Stimulated activated CD4-positive, alpha-beta T cell treated with anti-CD3 and anti-CD28 coated beads, Interleukin-4, amount 100 ng/mL, for 48 hours (primary cell): ENCODE measurements at places on chromosomes 12 and 14.

GRCh38 chr14:50657753-50658152 is 10.4 kb downstream of the SAV1 start:
- no peak for DNase-seq

DNA sequence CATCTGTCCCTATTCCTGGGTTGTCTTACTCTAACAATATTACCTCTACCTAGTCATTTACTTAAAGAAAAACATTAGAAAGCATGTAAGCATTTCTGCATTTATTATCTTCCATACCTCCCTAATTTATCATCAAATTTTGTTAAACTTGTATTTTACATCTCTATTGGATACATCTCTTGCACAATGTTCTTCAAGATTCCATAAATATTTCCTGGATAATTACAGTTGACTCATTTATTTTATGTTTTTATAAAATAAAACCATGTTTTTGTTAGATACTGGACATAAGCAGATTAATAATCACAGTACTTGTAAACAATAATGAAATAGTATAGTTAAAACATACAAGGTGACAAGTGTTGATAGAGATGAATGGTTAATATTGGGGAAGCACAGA is 209.0 kb downstream of the TMTC3 start:
- DNase-seq = no peak

DNA sequence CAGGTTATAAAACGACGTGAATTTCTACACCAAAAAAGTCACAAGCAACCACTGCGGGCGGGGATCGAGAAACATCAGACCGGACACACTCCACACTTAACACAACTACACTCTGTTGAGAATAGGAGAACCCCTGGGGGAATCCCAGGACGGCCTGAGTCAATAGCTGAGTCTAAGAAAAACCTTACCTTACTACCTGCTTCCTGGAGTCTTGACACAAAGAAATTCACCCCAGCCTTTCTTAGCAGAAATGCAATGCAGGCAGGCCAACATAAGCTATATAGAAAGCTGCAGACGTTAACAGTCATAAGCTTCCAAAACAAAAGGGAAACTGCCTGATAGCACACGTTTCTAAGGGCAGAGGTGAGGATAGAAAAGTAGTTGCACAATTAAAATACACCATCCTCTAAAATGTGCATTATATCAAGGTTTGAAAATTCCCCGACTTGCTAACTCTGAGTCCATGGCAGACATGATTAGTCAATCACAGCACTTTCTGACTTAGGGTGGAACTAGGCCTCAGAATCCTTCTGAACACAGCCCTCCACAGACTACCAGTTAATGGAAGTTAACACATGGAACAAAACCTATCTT is 68.0 kb downstream of the CCDC88C start:
- DNase-seq = peak; percentile 33

GRCh38 chr12:118345355-118345754 is 27.4 kb downstream of the TAOK3 start:
- DNase-seq = no peak

DNA sequence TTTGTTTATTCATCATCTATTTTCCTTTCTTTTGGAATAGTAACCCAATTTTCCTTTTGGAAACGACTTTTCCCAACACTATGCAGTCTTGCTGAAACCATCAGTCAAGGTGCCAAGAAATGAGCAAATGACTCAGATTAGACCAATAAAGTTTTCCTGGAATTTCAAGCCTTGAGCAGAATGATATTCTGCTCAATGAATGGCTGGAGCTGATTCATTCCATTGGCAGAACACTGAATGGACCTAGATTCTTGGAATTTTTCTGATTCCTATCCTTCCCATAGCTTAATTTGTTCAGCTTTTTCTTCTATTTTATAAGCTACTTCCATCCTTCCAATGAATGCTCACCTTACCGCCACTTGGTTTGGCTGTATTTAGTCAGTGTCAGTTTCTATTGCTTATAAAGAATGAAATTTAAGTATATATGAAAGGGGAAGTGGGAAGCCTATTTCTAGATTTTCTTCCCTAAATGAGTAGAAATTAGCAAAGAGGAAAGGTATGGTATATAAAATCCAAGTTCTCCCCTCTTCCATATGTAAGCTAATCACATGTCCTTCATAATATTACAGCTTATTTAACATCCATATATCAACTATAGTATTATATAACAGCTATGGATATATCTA is 89.0 kb downstream of the C14orf39 start:
- DNase-seq = no peak

GRCh38 chr14:80266930-80267329 is 55.6 kb upstream of the DIO2 start:
- DNase-seq = no peak

GRCh38 chr14:75487155-75487671 is 35.1 kb upstream of the BATF start:
- no peak for DNase-seq

DNA sequence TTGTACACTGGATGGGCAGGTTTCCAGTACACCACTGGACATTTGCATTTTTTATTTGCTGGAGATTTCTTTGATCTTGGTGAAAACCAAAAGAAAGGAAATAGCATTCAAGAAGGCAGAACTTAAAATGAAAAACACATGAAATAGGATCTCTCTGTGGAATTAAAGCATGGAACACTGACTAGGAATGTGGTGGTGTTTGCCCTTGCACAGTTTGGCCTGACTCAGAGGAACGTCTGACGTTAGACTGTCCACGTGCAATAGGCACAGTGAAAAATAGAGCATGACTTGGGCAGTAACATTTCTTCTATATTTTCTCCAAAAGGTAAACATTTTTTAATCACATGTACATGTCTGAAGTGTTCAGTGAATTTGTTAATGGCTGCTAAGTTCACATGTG is 474.1 kb upstream of the PRICKLE1 start:
- no peak for DNase-seq

DNA sequence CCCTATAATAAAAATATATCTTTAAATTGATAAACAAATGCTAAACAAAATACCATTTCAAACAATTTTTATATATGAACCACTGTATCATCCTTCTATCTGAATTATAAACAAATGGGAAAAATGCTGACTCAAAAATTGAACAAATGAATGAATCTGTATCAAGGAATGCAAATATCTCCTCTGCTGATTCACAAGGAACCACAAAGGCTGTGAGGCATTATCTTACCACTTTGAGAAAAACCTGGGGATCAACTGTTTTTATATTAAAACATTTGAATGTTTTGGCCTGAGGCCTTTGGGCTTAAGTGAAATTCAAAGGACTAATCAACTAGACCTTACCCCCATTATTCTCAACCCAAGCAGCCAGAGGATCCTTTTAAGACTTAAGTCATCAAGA is 86.3 kb downstream of the EML5 start:
- DNase-seq = no peak
